Fibroblast of skin of left biceps (primary cell): ENCODE measurements at places on chromosomes 7 and 10.

DNA sequence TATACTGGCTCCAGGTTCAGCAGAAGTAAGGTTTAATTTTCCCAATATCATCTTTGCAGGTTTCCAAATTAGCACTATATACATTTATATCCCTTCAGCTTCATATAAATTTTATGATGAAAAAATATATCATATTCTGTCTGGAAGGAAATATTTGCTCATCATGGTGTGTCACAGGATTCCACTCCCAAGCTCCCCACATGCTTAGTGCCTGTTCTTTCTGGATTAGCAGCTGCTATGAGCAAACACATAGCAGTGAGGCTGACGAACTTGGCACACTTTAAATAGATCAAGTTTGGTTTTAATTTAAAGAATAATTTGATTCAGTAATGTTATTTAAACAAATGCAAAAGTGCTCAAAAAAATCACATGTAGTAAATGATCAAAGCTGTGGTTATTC lies 251.9 kb downstream of the AGMO start:
- peak; percentile 58 for DNase-seq

GRCh38 chr10:8874972-8875371 lies 820.5 kb downstream of the GATA3 start:
- no peak for DNase-seq

- no peak for DNase-seq
Measured at GRCh38 chr7:3092468-3092867, 48.8 kb upstream of the CARD11 start.

GRCh38 chr10:60384708-60385398 lies 4.8 kb downstream of the ANK3 start:
- DNase-seq = peak; percentile 99

DNA sequence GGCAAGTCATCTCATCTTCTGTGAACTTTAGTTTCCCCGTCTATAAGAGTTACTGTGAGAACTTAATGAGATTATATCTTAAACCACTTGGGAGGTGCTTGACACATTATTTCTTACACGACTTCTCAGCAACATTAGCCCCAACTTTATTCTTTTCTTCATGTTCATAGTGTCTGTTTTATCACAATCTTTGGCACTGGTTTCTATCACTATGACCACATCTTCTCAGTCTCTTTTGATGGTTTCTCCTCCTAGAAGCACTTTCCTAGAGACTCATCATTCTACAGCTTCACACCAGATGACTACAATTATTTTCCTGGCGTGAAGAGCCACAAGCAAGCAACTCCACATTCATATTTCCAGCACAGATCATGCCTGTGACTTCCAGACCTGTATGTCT lies 26.5 kb upstream of the BET1 start:
- no peak for DNase-seq

GRCh38 chr10:131195558-131196159 lies 115.9 kb downstream of the TCERG1L start:
- DNase-seq = no peak

DNA sequence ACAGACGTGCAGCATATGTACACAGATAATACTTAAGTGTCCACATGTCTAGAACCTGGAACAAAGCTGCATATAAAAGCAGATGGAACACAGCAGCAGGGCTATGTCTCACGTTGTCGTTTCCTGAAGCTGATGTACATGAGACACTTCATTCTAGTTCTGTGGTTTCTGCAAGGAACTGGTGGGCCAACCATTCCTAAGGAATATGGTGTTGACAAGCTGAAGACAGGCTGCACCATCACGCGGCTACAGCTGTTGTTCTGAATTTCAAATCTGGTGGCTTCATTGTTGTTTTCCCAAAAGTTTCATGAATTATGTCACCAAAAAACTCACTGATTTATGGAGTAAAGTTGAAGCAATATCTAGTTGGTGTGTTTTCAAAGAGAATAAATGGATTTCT lies 33.7 kb downstream of the PRKAG2 start:
- DNase-seq = peak; percentile 5

GRCh38 chr7:36606153-36606975 lies 117.9 kb downstream of the AOAH start:
- no peak for DNase-seq

DNA sequence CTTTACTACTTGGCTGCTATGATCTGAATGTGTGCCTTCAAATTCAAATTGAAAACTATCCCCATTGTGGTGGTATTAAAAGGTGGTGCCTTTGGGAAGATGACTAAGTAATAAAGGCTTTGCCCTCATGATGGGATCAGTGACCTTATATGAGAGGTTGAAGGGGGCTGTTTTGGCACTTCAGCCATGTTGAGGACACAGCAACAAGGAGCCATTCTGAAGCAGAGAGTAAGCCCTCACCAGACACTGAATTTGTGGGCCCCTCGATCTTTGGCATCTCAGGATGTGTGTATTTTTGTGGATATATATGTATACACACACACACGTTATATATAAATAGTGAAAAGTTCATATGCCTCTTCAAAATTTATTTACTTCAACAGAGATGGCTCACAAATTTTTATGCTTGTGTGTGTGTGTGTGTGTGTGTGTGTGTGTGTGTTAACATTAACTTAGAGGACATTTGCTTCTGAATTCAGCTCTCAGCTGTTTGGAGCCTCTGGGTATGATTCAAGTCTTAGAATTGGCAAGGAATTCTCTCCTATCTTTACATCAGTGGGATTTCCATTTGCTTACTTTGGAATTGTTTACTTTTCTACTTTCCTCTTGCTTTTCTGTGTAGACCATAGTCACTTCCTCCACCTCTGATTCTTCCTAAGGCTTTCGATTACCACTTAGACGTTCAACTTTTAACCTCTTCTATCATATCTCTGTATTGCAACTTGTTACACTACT lies 66.6 kb downstream of the MAGI2 start:
- no peak for DNase-seq

DNA sequence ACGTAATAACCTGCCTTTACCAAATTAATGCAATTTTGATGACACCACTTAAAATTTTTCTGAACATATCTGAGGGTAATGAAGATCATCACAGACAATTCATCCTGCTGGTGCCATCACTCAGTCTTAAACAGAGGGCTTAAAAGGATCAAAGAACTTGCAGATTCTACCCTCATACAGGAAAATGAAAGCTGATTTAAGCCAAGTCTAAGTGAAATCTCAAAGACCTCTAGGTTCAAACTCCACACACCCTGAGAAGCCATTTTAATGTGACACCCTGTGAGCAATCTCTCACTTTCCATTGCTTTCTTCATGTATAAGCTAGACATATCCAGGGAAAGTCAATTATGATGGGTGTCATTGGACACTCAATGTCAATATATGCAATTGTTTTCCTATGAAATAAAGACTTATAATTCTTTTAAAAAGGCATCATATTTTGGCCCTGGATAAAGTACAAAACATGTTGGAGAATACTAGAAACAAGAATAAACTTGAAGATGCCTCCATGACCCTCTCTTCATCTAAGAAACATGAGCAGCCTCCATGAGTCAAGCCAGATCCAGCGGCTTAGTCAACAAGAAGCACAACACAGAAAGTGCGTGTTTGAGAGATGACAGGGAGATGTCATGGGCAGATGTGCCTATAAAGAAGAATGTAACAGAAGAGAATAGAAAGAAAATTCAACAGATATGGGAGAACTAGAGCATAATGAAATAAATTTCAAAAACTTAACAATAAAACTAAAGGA lies 291.9 kb downstream of the PARD3 start:
- DNase-seq = no peak

GRCh38 chr10:131700032-131700431 lies 200.8 kb upstream of the PPP2R2D start:
- no peak for DNase-seq
